ENCODE measurements at places on chromosomes 2 and 18.

DNA sequence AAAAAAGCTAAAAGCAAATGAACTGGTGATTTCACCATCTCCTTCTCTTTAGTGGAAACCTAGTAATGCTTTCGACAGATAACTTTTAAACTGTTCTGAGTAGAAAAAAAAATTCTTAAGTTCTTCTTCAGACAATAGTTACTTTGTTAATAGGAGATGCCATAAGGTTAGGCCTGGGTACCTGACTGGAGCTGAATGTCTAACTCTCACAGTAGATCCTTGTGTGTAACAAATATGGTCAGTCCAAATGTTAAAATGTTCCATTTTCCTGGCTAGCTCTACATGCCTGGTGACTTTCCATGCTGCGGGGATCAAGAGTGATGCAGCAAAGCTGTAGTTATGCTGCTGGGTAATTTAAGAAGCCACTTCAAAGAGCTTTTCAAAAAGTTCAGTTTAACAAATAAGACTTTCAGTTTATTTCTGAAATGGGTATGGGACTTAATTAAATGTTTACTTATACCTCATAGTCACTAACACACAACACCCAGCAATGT, 264.0 kb upstream of the SESTD1 start:
- DNase-seq: no peak

GRCh38 chr18:10715791-10716190, 190.0 kb downstream of the NAPG start:
- no peak for DNase-seq

- no peak for DNase-seq
Observed at GRCh38 chr18:53991202-53991601, 233.3 kb downstream of the MBD2 start.

DNA sequence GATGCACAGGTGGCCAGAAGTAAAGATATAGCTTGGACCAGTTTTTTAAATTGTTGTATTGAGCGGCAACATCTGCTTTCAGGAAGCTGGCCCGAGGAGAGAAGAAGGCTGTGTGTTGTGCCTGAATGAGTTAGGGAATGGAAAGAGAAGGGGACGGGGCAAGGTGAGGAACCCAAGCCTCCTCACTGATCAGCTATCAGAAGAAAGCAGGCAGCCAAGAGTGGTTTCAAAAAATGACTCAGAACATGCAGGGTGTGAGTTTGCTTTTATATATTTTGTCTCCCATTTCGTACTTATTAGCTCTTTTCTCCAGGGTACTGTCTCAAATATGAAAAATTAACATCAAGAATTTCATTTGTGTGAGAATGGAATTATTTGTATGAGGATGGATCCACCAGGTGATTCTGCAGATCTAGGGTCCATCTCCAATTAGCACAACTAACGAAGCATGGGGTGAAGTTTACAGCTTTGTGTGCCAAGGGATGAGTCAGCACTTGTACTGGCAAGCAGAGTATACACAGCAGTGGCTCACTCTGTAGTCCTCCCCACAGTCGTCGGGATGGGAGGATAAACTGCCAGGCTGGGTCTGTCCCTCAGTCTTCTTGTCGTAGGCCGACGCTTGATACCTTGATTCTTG, 175.7 kb downstream of the PIEZO2 start:
- no peak for DNase-seq

DNA sequence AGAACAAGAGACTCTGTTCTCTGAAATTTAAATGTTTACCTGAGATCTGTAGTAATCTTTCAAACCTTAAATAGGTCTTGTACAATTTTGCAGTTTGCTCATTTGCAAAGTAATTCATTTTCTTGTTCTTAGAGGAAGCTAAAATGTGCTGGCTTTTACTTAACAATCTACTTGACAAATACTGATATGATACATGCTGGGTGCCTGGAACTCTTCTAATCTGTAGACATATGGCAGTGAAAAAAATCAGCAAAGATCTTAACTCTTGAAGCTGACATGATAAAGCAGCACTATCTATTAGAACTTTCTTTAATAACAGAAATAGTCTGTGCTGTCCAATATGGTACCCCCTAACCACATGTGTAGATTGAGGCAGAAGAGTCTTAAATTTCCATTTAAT, 1352.8 kb upstream of the SLC39A10 start:
- no peak for DNase-seq

- DNase-seq: no peak
Observed at GRCh38 chr2:170739048-170739447, 23.9 kb downstream of the SP5 start.

- DNase-seq: no peak
Observed at GRCh38 chr2:23620841-23621341, 235.9 kb downstream of the KLHL29 start.

DNA sequence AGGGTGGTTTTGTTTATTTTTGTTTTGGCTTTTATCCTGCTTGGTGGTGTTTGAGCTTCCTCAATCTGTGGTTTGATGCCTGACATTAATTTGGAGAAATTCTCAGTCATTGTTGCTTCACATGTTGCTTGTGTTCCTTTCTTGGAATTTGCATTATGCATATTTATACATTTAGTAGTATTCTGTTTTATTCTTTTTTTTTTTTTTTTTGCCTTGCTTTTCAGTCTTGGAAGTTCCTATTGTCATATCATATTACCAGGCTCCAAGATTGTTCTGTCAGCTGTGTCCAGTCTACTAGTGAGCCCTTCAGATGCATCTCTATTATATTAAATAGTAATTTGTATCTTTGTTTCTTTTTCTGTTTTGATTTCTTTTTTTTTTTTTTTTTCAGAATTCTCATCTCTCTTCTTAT, 77.0 kb downstream of the EPC2 start:
- DNase-seq: no peak

- DNase-seq: no peak
Observed at GRCh38 chr18:55575066-55575465, 12.9 kb downstream of the TCF4 start.

DNA sequence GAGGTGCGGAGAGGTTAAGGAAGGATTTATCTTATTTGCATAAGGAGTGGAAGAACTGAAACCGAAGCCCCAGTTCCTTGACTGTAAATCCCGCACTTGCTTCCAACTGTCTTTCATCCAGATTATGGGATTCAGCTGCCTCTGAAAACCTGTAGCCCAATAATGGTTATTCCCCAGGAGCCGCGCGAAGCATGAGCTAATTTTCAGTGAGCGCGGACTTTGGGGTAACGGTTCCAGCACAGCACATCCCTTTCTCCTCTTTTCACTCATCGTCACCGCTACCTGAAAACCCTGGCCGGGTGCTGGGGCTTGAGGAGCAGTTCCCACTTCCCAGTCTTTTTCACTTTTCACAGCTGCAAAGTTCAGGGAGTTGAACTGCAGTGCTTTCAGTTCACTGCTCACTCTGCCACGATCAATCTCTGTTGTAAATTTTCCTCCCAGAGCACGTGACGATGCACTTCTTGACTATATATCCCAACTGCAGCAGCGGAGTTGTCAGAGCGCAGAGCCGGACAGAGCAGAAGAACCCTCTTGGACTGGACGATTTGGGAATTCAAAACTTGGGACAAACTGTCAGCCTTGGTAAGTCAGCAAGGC, at the start of gene KCNE4:
KCNE4 (plus strand) TSS at position 498 of the 597 bp plus-strand sequence. CDS start 641 bp downstream, outside the sequence.
- DNase-seq: no peak

DNA sequence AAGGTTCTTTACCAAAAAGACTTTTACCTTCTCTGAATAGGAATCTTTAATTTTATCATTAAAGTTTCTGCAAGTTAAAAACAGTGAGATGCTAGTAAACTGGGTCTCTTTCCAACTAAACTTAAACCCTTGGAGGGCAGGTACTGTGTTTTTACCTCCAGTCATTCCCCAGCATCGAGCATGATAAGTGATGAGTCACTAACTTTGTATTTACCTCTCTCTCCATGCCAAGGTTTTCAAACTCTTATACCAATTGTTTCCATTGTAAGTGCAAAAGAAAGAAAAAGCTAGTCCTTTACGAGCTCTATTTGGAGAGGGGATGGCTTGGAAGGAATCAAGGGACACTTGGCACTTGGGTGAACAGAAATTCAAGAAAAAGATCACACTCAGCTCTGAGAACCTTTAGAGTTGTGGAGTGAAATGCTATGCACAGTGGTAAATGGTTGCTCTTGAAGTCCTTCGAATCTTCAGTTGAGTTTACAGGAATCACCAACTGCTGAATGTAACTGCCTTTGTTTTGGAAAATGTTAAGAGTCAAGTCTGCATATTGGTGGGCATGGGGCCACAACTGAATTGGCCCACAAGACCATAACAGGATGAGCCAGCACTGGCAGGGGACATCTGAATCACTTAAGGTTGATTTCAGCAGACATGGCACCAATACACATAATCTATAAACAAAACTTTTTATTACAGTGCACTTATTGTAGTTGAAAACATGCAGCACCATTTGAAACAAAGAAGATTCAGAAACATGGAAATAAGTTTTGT, 8.3 kb upstream of the RBM43 start:
- DNase-seq: no peak

DNA sequence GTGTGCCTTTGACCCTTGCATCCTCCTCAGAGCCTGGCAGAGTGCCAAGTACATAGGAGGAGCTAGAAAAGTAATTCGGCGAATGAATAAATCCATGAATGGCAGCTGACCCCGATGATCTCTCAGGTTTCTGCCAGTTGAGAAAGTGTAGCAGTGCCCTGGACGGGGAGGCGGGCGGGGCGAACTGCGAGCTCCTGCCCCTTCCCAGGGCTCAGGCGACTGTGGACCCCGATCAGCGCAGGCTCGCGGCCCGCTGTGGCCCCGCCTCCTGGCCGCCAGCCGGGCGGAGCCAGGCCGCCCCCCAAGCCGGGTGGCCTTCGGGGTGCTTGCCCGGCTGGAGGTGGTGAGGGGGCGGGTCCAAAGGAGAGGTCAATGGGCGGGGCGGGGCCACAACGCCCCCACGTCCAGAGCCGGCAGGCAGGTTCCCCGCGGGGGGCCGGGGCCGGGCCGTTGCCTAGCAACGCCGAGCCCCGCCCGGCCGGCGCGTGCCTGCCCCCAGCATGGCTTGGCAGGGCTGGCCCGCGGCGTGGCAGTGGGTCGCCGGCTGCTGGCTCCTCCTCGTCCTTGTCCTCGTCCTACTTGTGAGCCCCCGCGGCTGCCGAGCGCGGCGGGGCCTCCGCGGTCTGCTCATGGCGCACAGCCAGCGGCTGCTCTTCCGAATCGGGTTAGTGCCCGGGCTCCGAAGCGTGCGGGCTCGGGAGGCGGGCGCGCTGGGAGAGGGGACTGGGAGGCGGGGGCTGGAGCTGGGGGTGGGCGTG, 30.6 kb upstream of the TMBIM1 start:
- DNase-seq: no peak

DNA sequence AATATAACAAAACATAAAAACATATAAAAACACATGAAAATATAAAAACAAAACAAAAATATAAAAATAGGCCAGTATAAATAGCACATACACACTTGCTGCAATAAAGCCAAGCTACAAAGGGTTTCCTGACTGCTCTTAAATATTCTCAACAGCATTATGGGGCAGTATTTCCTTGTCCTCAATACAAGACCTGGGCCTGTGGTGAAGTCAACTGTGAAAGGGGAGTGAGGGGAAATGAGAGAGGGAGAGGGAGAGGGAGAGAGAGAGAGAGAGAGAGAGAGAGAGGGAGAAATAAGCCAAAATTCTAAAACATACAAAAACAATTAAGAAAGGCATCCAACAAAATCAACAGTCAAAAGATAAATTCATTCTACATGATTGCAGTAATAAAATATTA, 82.6 kb upstream of the NEDD4L start:
- DNase-seq: no peak

DNA sequence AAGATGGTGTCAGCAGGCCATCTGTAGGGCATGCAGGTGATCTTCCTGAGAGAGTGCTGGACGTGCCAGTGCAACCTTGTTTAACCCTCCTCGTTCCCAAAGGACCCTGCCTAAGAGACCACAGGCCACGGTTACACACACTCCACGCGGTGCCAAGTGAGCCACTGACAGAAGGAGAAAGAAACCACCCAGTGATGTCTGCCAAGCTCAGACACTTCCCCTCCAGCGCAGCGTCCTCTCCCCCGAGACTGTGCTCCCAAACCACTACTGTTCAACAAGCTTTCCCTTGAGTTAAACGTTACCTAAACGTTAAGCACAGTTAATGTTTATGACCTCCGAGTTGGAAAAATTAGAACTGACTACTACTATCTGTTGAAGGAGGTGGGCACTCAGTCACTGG, 119.1 kb upstream of the NCK2 start:
- DNase-seq: no peak

- no peak for DNase-seq
Observed at GRCh38 chr2:222532315-222532714, 108.0 kb downstream of the SGPP2 start.

- DNase-seq: no peak
Observed at GRCh38 chr18:63379639-63379962, 12.6 kb upstream of the KDSR start.

DNA sequence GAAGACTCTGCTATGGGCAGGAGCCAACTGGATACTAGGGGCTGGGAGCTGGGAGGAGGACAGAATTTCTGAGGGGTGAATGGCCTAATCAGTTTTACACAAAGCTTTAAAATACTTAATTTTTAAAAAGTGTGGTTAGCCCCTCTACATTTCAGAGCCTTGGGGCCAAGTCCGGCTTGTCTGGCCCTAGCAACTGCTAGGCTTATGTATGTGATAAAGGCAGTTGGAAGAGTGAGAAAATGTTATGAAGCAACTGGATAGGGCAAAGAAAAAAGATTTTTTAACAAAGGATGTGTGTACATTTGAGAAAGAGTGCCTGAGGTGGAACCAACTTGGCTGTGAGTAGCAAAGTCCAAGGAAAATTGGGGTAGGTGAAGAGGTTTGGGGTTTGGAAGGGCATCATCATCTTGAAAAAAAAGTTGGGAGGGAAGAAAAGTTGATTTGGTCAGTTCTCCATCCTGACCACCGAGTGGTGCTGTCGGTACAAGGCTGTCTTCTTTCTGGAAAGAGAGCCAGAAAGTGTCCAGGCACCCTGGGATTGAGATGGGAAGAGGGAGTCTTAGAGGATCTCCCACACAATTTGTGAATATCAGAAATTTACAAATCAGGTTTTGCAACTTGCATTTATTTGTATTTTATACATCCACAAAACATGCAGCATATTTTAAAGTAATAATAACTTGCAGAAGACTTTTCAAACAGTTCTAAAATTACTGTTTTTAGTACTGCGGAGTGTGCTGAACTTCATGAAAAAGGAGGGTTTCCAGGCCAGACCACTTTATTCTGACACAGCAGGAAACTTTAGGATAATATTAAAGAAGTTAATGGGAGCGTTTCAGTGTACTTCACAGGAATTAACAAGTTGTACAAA, 10.5 kb upstream of the CDK15 start:
- DNase-seq: no peak

GRCh38 chr18:1708006-1708405, 803.3 kb downstream of the ADCYAP1 start:
- DNase-seq: no peak

GRCh38 chr2:202165208-202165607, 73.2 kb downstream of the SUMO1 start:
- DNase-seq: no peak

- no peak for DNase-seq
Observed at GRCh38 chr2:156430980-156431358, 5.2 kb upstream of the GPD2 start.

DNA sequence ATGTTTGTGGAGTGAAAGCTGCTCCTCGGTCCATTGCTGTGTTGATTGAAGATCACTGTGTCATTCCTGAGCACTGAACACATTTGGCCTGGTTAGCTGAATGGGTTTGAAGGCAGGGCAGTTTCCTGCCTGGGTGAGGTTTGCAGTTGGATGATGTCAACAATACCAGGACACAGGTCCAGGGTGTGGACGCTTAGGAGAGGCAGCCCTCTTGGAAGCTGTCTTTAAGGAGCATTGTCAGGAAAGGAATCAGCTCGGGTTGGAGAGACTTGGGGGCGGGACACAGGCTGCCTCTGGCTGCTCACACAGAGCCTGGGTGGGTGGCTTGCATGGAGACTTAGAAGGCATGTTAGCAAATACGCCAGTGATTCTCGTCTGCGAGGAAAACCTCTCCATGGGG, 237.7 kb downstream of the SEPTIN10 start:
- no peak for DNase-seq

GRCh38 chr2:121804340-121804739, 48.9 kb downstream of the TSN start:
- DNase-seq: no peak
